ENCODE measurements at places on chromosomes 4 and X. TPM values are rescaled to one million over a fixed set of nuclear protein-coding genes. Genes with fewer than 3 reads are reported as not detected.

Gene NUDT11
- 13.6 TPM for total RNA-seq

Gene SEL1L3
- 25.0 TPM for total RNA-seq

Gene PAGE5
- not detected for total RNA-seq

Gene SYP
- total RNA-seq = 0.45 TPM

Gene S100P
- 1.0 TPM for total RNA-seq

Gene RNF150
- total RNA-seq = 5.0 TPM

Gene PNMA3
- total RNA-seq = 0.17 TPM

Gene WAS
- total RNA-seq = not detected

Gene SYTL5
- total RNA-seq = under 0.01 TPM

Gene CC2D2A
- 10.6 TPM for total RNA-seq

DNA sequence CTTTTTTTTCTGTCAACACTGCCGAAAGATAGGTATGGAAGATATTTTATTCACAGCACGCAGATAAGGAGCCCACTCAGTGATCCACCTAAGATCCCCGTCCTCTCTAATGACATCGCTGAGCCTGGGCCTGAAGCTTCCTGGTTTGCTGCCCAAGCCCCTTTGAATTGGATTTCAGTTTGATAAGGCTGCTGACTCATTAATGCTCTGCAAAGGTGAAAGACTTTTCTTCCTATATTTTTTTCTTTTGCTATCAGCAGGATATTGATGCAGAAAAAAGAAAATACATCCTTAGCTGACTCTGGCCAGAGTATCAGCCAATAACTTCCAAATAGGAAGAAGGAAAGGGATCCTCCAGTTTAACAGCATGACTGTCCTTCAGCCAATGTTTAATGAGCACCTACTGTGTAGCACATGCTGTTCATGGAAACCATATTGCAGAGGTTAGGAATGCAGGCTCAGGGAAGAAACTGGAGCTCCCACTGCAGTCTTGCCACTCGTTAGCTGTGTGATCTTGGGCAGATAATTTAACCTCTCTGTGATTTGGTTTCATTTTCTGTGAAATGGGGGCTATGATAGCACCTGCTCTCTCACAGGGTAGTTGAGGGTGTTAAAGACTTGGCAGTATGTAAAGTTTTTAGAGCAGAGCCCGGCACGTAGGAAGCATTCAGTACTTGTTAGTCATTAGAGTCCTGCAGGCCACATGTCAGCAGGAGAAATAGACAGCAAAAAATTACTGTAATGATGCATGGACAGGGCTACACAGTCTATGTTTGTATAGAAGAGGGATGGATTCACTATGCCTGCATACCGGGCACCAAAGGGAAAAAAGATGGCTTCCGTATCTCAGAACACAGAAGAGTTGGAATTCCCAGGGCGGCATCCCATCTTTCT is 39.3 kb downstream of the EVC start:
- DNase-seq = no peak

- DNase-seq = no peak
These were observed 111.7 kb downstream of the SNCA start for GRCh38 chr4:89725268-89725667.

DNA sequence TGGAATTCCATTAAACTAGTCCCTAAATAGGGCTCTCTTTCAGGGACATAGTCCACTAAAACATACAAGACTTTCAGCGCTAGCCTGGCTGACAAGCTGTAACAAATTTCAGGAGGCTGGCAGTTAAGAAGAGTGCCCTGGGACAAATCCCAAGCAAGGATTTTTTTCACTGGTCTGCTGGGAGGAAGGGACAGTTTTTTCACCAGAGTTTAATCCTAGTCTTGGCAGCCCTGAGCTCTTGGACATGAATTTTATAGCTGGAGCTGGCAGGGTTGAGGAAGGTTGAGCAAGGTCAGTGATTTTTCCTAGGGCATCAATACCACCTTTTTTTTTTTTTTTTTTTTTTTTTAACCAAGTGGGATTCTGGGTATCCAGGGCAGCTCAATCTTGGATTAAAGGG is 184.4 kb downstream of the SH2D1A start:
- no peak for DNase-seq

GRCh38 chr4:159069922-159070321 is 33.0 kb upstream of the RAPGEF2 start:
- DNase-seq = peak; percentile 53

DNA sequence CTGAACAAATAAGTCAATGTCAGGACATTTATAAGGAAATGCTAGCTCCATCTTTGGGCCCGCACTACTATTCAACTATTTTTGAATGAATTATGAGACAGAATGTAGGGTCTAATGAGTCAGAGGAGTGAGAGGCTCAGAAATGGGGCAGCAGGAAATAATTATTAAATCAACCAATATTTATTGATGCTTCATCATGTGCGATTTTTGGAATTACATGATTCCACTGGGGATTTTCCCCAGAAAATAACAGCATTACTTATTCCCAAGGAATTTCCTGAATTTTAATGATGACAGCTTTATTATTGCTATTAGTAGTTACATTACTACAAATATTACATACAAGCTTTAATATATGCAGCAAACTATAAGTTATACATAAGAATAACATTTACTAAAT is 49.3 kb upstream of the PHF8 start:
- no peak for DNase-seq

GRCh38 chrX:48531358-48531959 is 8.1 kb upstream of the TBC1D25 start:
- peak; percentile 75 for DNase-seq

DNA sequence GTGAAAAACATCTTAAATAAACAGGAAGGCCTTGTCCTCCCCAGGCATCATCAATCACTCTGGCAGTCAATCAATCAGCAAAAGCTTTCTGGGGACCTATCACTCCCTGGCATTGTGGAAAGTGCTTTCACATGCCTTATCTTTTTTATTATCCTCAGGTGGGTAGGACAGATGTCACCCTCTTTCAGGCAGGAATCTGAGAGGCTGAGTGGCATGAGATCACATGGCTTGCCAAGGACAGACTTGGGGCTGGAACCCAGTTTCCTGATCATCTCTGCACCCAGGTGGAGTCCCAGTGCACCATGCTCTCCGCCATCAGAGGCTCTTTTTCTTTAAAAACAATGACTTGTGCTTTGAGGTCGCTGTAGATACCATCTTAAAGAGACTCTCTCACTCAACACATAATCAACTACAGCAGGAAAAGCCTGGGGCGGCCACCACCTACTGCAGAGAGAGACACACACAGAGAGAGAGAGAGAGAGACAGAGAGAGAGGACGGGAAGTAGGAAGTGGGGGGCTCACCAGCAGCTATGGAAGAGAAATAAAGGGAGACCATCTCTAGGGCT is 282.7 kb downstream of the PTTG2 start:
- no peak for DNase-seq

DNA sequence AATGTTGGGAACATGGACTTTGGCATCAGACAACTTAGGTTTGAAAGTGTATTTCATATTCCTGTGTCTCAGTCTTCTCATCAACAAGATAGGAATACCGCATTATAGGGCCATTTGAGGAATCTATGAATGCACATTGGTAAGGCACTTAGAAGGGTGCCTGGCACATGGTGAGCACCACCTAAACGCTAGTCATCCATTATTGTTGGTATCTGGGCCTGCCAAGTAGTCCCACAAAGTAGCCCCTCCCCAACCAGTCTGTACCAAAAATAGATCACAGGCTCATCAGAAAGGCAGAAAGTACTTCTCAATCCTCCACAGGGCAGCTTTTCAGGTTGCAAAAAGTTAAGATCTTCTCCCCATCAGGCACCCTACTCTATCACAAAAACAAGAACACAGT is 162.3 kb upstream of the KLF3 start:
- DNase-seq = no peak

DNA sequence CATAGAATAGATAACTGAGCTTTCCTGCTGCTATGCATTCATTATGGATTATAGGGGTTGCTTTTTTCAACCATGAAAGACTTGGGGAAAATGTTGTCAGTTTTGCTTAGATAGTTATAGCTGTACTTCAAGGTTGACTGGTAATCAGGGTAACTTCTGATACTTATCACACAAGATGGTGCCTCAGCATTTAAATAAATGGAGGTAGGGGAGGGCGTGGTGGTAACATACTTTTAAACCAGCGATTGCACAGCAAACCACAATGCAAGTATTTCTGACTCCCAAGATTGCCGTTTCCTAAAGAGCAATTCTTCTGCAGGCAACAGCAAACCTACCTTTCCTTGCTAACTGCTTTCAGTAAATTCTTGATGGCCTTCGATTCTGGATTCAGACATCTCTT is 1.3 kb downstream of the CXCL10 start:
- DNase-seq = no peak

DNA sequence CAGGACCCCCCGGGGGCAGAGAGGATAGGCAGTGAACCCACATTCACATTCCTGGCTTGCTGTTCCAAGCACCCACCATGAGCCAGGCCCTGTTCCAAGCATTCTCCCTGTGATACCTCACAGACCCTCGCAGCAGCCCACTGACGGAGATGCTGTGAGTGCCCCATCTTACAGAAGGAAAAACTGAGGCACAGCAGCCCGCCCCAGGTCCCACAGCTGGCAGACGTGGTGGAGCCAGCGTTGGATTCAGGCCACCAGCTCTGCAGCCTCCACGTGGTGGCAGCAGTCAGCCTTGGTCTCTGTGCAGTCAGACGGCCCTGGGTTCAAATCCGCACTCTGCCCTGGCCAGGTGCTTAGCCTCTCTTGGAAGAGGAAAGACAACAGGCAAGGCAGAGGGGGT is 16.8 kb downstream of the MAN2B2 start:
- no peak for DNase-seq

DNA sequence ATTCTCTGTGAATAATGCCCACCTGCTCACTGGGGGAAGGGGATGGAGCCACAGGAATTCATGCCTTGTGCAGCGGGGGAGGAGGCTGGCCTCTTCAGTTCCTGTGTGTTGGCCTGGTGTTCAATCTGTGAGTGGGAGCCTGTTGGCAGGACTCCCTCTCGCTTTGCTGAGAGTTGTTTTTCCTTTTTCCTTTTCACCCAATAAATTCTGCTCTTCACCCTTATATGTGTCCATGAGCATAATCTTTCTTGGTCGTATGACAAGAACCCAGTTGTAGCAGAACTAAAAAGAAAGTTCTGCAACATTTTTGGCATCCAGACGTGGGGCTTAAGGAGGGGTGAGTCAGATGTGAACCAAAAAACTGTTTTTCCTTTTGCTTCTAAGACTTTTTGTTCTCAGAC is 235.2 kb upstream of the HDX start:
- DNase-seq = no peak

DNA sequence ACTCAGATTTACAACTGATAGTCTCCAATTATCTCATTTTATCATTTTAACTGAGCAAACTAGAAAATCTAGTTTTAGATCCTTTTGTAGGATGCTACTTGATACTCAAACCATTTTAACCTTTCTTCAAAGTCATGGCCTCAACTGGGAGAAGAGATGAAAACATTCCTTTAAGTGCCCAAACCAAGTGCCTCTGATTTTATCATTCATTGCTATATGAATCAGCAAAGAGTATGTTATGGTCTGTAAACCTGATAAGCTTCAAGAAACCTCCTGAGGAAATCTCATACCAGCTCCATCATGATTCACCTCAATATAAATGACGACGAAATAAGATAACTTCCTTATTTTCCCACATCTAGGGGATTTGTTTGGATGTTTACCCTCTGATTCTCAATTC is 119.9 kb downstream of the FAM13A start:
- DNase-seq = peak; percentile 16

- DNase-seq = no peak
These were observed 1.1 kb downstream of the PCDH19 start for GRCh38 chrX:100408713-100409609.

DNA sequence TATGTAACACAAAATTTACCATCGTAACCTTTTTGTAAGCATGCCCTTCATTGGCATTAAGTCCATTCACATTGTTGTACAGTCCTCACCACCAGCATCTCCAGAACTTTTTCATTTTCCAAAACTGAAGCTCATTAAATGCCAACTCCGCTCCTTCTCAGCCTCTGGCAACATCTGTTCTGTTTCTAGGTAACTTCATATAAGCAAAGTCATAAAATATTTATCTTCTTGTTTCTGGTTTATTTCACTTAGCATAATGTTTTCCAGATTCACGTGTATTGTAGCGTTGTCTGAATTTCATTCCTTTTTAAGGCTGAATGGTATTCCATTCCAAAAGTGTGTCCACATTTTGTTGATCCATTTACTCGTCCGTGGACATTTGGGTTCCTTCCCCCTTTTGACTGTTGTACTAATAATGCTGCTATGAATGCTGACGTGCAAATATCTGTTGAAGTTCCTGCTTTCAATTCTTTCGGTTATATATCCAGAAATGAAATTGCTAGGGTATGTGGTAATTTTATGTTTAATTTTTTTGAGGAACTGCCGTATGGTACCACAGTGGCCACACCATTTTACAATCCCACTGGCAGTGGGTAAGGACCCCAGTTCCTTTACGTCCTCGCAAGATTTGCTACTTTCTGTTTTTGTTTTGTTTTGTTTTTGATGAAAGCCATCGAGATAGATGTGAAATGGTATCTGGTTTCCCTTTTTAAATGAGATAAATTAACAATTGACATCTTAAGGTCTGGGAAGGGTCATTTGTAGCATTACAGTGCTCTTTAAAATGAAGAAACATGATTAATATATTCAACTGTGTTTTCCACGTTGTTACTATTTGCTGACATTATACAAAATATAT is 63.4 kb downstream of the PTTG2 start:
- DNase-seq = no peak

DNA sequence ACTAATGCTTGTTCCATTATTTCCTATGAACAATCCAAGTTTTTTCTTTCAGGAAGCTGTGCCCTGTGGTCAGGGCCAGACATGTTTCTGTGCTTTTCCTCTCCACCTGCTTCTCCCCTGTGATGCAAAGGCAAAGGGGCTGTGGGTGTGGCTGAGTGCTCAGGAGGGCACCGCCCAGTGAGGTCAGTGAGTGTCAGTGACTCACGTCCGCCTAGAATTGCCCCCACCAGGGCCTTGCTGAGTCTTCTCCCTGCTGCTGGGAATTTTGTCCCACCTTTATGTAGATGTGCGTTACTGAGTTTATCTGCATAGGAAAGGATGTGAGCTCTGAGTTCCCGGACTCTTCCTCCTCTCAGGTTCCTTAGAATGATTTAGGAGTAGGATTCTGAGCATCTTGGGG is 283.2 kb downstream of the DCHS2 start:
- DNase-seq = peak; percentile 48

- no peak for DNase-seq
These were observed 18.4 kb downstream of the CENPU start for GRCh38 chr4:184715526-184715925.

GRCh38 chr4:168528131-168528949 is 31.5 kb downstream of the PALLD start:
- no peak for DNase-seq

- no peak for DNase-seq
These were observed 108.4 kb downstream of the ANTXR2 start for GRCh38 chr4:79964400-79965211.

DNA sequence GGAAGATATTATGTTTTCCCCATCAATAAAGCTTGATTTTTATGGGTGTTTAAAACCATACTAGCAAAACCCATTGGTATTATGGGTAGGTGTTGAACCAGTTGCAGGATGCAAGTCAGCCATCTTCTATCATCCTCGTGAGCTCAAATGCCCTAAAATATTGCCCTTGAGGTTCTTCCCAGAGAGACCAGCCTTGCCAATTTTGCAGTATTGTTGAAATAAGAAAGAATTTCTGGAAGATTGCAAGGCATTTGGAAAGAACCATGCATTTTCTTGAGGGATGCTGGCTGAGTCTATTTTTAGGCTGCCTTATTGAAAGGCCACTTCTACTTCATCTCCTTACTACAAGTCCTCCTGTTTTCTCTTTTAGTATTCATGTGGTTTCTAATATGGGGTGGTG is 60.9 kb upstream of the SOD3 start:
- DNase-seq = no peak

- no peak for DNase-seq
These were observed 195.7 kb downstream of the ARHGAP10 start for GRCh38 chr4:147927377-147928137.

All from mammary epithelial cell (primary cell).